ENCODE measurements at places on chromosomes 4 and X.

DNA sequence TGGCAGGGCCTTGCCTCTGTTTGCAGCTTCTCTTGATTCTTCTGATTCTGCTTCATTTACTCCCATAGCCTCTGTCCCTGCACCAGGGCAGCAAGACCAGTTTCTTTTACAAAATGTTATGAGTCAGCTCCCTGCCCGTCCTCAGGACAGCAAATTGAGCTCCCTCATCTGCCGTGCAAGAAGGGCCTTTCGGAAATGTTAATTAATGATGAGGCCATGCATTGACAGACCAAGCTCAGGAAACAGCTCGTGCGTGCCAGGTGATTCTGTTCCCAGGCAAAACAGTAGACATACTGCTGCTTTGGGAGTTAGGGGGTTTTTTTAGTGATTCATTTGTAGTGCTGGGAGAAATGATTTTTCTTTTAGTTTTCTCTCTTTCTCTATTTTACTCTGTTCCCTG, 231.7 kb downstream of the FBXW7 start:
- no peak for DNase-seq

GRCh38 chr4:168569066-168569930, 72.4 kb downstream of the PALLD start:
- no peak for DNase-seq

GRCh38 chr4:6633091-6633906, 7.2 kb upstream of the MRFAP1 start:
- DNase-seq: no peak

DNA sequence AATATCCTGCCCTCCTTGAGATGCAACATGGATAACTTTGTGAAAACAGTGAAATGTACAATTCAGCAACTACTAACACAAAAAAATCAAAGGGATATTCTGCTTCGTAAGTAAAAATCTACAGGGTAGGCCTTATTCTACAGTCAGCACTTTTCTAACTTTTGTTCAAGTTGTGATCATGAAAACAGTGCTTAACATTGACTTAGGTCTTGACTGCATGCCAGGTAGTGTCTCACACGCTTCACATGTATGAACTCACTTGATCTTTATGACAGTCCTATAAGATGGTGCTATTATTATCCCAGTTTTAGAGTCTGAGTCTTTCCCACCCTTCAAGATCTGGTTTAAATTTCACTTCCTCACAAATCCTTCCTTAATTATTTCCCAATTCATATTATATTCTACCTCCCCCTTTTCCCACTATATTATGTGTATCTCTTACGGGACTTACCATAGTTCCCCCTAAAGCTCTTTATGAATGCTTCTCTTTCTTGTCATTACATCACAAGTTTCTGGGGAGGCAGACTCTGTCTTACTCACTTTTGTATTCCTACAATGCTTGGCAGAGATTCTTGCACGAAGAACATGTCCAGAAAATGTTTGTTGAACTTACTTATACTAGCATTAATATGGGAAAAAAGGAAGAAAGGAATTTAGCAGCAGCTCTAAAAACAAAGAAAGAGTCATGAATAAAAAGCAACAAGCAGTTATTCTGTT, 179.8 kb downstream of the SCFD2 start:
- no peak for DNase-seq

DNA sequence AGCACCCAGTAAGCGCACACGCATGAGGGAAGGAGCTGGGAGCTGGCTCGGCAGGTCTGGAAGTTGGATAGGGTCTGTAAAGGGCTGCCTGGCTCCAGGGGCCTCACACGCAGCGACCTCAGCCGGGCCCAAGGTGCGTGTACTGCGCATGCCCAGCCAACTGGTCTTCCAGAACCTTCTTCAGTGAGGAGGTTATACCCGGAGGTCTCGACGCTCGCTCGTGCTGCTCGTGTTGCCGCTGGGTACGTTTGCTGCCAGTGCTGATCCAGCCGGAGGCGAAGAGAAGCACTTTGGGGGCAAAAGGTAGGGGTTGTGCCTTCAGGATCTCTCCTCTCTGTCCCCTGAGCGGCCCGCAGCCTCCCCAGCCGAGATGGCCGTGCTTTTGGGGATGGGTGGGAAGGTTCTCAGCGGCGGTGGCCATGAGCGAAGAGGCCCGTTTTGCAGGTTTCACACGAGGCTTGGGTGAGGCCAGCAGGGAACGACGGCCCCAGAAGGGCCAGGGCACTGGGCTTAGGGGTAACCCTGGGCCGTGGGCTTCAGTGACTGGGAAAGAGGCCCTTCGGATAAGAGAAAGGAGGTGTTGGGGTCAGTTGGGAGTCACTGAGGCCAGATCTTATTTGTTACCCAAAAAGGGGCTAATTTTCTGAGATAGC, 3.8 kb upstream of the CXCL9 start:
- no peak for DNase-seq

GRCh38 chrX:132657876-132658275, 169.0 kb upstream of the MBNL3 start:
- no peak for DNase-seq

GRCh38 chrX:117400005-117400404, 716.6 kb downstream of the KLHL13 start:
- DNase-seq: no peak

- no peak for DNase-seq
These were observed 33.8 kb downstream of the CRLF2 start for GRCh38 chrX:1178580-1179057.

DNA sequence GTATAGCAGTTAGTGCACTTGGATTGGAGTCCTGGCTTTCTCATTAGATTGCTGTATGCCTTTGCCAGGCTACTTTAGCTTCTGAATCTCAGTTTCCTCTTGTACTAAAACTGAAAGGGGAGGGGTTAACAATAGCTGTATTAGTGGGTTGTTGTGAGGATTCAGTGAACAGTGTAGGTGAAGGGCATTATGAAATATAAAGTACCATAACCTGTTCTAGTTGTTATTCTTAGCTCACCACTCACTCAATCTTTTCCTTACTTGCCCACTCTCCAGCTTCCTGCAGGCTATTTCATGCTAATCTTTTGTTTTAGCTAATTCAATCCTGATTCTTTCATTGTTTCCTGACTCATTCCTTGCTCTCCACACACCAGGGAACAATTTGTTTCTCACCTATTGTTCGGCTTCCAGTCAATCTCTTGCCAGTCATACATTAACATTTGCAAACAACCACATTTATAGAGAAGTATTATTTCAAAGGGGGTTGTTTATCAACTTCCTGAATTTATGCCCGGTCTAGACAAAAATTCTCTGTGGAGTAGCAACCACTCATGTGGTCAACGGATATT, 50.6 kb upstream of the EDA start:
- no peak for DNase-seq

GRCh38 chr4:153223930-153224329, 19.7 kb downstream of the TRIM2 start:
- no peak for DNase-seq

- no peak for DNase-seq
These were observed 21.5 kb downstream of the HAND2 start for GRCh38 chr4:173508386-173509035.

GRCh38 chrX:155218777-155219176, 2.5 kb downstream of the VBP1 start:
- no peak for DNase-seq

DNA sequence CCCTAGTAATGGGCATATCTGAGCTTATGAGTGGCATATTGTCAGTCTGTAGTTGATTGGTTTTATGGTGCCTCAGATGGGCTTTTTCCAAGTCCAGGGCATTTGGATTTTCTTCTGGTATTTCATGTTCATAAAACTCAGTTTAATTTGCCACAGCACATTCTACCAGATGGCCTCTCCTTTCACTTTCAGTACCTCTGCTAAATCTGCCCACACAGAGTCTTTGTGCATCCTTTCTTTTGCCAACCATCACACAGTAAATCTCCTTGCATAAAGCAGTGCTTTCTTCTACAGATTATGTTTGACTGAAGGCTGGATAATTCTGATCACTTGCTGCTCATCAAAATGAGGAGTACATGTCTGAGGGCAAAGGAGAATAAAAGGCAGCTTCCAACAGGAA, 98.2 kb downstream of the HS6ST2 start:
- DNase-seq: no peak

DNA sequence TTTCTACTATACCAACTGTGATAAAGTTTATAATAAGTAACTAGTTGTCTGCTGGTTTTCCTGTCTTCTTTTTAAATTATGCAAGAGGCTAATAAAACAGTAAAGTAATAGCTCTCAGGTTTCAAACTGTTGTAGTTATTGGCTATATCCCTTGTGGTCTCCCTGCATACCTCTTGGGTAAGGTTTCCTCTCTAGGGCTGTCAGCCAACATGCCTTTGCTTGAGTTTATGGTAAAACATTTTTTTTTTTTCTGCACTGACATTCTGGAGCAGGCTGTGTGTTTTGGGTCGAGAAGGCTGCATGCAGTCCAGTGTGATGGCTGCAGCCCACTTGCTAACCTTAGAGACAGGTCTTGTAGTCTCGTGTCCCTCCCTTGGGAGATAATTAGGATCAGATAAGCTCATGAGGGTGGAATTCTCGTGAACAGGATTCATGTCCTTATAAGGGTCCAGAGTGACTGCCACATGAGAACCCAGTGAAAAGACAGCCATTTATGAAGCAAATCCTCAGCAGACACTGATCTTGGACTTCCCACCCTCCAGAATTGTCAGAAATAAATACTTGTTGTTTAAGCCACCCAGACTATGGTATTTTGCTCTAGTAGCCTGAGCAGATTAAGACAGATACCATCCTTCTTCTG, 831.2 kb downstream of the CCSER1 start:
- no peak for DNase-seq

GRCh38 chr4:86557526-86557925, 36.6 kb upstream of the PTPN13 start:
- no peak for DNase-seq

DNA sequence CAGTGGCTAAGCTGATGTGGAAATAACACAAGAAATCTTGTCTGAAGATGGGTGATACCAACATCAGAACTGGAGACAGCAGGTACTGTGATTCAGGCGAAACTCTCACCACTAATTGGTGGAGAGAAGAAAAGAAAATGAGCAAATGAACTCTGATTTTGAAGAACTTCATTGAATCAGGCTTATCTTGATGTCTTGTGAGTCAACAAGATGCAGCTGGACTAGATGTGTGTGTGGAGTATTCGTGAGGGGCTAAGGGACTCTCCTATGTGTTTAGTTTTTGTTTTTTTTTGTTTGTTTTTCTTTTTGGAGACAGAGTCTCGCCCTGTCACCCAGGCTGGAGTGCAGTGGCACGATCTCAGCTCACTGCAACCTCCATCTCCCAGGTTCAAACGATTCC, 131.6 kb downstream of the DHRSX start:
- no peak for DNase-seq

GRCh38 chr4:17168571-17168970, 270.1 kb upstream of the LDB2 start:
- DNase-seq: peak; percentile 7
